Stimulated activated CD4-positive, alpha-beta T cell treated with anti-CD3 and anti-CD28 coated beads, TNF-alpha, amount 100 ng/mL, for 1 hour (primary cell): ENCODE measurements at places on chromosomes 12 and 14.

DNA sequence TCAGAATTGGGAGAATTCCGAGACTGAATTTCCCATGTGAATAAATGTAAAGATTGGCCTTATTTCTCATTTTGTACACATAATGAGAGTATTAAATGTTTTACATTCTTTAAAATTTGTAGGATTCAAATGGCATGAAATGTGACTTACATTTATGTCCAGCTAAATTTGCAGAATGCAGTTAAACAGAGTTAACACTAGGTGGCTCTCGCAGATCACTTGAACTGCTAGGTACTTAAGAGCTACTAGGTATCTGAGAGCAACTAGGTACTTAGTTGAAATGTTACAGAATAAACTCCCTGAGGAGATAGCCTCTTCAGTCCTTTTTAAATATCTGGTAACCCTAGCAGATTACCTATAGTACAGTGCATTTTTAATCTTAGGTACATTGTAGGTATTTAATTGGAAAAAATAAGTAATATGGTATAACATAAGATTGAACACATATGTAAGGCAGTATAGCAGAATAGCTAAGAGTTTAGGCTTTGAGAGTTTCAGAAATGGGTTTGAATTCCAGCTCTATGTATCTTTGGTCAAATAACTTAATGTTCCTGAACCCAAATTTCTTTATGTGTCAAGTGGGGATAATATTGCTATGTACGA lies 73.8 kb downstream of the KIAA0586 start:
- DNase-seq: no peak

DNA sequence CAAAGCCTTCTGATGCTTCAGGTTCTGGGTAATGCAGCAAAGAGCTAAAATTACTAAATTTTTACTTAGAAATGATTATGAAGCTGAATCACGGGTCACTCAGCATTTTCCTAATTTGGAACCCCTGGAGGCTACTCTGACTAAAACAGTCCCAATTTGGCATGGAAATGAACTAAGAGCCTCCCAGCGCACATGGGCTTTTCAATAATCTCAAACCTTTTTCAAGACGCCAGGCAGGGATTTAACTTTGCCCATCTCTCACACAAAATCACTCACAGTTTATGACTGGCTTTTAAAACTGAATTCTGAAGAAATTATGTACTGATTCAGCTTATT lies 68.3 kb downstream of the LLPH start:
- DNase-seq: no peak

GRCh38 chr12:128969480-128970055 lies 116.3 kb downstream of the GLT1D1 start:
- DNase-seq: no peak

- DNase-seq: no peak
Observed at GRCh38 chr14:30798516-30798915, 75.8 kb upstream of the COCH start.

DNA sequence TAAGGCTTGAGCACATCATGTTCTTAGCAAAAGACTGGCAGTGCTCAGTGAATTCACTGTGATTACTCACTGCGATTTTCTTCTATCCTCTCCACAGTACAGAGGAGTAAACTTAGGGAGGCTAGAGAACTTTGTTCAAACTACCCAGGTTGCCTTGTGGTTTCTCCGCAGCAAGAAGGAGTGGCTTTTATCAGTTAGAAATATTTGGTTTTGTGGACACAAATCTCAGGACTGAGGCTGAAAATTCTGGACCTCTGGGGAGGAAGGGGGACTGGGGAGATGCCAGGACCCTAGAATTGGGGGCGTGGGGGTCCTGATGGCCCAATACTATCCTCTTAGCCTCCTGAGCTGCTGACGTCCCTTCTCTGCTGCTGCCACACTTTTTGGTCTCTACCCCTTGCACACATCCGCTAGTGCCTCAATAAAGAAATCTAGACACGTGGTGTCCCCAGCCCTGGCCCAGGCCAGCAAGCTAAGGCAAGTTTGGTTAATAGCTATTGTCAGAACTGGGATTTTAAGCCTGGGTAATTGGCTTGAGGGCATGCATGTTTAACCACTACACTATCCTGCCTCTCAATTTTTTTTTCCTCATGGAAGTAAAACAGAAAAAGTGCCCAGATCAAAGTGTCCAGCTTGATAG lies 842 bp downstream of the OAS2 start:
- DNase-seq: no peak

DNA sequence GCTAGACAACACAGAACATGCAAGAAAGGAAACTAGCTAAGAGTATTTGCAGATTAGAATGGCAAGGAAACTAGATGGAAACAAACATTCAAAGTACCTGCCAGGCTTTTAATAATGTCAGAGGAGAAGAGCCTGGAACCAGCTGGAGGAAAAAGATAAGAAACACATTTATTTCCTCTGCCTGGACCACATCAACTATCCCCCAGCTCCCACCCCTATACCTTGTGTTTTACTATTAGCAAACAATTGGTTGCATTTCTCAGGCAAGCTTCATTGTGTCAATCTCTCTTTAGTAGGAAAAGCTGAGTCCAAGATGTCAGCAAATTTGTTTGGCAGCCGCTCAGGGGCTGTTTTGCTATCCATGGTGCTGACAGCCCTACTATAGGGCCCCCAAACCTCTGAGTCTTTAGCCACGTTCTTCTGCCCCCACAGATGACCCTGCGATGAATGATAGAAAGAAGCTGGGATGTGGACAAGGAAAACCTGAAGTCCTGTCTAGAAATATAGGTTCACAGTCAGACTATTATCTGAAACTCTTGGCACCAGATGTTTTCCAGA lies 11.6 kb upstream of the SYNDIG1L start:
- DNase-seq: no peak

GRCh38 chr14:95523815-95524448 lies 7.5 kb upstream of the SYNE3 start:
- DNase-seq: no peak

DNA sequence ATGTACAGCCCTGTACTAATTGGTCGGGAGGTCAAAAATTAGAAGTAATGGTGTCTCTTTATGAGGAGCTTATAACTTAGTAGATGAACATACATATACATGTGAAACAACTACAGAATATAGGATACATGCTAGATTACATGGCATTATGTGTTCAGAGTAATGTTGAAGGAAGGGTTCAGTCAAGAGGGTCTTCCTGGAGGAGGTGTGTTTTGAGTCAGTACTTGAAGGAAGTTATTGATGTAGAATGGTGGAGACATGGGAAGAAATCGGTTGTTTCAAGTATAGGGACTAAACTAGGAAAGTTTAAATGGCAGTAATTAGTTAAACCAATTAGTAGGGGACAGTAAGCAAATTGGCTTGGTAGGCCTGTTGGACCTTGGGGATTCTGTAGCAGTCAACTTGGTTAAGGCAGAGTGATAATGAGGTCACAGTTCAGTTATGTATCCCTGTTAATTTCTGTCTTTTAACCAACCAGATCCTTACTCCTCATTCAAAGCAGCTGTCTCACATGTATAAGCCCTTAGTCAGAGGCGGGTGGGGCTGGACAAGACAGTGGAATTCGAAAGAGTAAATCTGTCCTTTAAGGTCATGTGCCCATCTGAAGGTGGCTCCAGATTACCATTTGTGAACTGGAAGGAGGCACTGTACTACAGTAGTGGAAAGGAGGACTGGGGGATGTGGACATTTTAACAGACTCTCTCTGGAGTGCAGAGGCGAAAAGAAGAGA lies 3.5 kb upstream of the ANKRD52 start:
- no peak for DNase-seq

DNA sequence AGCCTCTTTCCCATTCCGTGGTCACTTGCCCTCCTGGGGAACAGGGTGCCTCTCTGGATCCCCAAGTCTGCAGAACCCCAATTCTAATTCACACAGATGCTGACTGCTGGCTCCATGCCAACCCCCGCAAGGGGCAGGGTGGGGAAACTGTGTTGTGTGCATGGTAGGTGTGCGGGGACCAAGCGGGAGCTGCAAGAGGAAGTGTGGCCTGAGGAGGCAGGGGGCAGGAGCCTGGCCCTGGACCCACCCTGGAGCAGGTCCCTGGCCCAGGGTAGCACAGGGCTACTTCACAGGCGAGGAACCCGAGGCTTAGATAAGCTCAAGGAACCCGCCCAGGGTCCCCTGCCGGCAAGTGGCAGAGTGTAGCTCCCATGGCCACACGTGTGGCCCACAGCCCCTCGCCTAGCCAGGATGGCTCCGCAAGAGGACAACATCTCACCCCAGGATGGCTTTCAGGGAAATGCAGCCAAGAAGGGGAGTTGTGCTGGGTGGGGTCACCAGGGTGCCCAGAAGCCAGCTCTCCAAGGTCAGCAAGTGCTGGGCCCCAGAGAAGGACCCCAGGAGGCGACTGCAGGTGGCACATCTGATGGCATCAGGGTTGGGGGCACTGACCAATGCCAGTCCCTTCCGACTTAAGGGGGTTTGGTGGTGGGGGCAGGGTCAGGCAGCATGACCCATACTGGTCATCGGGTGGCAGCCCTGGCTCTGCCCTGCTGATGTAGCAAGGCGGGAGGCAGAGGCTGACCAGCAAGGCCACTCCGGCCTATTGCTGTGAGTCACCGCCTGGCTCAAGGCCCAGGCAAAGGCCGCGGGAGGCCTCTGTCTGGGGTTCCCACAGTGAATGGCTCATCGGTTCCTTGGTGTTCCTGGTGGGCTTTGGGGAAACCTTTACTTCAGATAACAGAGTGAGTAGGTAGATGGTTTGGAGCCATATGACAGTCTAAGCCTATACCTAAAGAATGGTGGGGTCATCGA lies 37.3 kb upstream of the EML1 start:
- no peak for DNase-seq

DNA sequence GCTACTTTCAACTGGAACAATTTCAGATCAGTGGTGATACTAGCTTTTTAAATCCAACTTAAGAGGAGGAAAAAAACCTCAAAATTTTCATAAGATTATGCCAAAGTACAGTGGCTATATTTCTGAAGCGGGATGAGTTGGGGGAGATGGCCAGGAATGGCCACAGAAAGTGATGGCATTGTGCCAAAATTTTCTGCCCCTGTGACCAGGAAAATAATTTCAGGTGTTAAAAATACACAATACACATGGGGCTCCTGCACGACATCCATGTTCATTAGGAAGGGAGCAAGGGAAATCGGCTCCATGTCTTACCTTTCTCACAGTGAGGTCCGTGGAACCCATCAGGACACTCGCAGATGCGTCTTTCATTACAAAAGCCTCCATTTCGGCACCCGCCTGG lies 53.7 kb downstream of the WIF1 start:
- no peak for DNase-seq

- no peak for DNase-seq
Observed at GRCh38 chr12:32502693-32503502, 103.5 kb downstream of the FGD4 start.

- no peak for DNase-seq
Observed at GRCh38 chr12:124493809-124494750, 73.3 kb downstream of the NCOR2 start.

- no peak for DNase-seq
Observed at GRCh38 chr14:36303960-36304359, 16.5 kb downstream of the MBIP start.

GRCh38 chr12:55585817-55586216 lies 13.5 kb downstream of the OR2AP1 start:
- DNase-seq: no peak

DNA sequence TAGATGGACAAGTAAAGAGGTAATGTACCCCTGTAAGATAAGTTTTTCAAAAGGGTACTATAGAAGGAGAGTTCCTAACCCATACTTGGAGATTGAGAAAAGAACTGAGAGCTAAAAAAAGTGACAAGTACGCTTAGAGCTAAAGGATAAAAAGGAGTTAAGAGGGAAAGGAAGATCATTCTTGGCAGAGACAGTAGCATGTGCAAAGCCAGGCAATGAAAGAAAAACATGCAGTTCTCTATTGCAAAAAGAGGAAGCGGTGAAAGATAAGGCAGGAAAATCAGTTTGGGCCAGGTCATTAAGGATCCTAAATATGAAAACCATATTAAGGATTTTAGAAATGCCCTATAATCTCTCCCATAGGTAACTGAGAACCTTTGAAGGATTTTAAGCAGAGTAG lies 500.4 kb upstream of the GARIN6 start:
- no peak for DNase-seq

- no peak for DNase-seq
Observed at GRCh38 chr12:110821917-110822316, 24.9 kb upstream of the CCDC63 start.

- DNase-seq: no peak
Observed at GRCh38 chr14:80278293-80279023, 67.2 kb upstream of the DIO2 start.

GRCh38 chr14:101076451-101077198 lies 173.1 kb upstream of the RTL1 start:
- no peak for DNase-seq

DNA sequence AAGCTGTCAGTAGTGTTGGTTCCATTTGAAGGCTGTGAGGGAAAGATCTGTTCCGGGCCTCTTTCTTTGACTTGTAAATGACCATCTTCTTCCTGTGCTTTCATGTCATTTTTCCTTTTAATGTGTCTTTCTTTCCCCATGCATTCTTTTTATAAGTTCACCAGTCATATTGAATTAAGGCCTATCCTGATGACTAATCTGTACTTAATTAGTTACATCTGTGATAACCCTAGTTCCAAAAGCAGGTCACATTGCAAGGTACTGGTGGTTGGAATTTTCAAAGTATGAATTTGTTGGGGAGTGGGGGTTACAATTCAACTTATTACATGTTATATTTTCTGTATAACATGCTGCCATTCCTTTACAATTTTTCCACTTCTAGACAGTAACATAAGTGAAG lies 1642.1 kb upstream of the FLRT2 start:
- no peak for DNase-seq

- no peak for DNase-seq
Observed at GRCh38 chr14:50339178-50339804, 27.2 kb downstream of the DMAC2L start.
